Stomach (tissue), 19 donors: ENCODE measurements at places on chromosomes 3 and 15.

GRCh38 chr3:87900061-87900460 lies 158.7 kb downstream of the CGGBP1 start:
- DNase-seq = no peak

GRCh38 chr15:53759411-53759931 lies at the start of gene WDR72:
TSS of gene WDR72 (minus strand) at chr15:53759663. CDS start at chr15:53733149, 26,514 bp downstream.
- DNase-seq = peak; percentile 81

DNA sequence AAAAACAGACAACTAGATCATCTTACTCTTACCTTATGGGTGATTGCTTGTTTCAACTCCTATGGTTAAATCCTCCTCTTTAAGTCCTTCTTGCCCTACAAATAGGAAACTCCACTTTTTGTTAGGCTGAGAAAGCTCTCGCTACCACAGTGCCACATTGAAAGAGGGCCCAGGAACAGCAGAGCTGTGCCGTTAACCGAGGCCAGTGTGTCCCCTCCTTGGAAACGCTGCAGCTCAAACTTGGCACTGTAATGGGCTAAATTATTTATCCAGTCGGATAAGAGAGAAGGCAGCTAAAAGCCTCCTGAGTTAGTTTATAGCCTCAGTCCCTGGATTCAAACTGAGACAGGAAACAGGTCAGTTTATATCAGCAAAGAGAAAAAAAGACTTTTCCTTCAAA lies 46.1 kb downstream of the KBTBD12 start:
- DNase-seq = no peak

DNA sequence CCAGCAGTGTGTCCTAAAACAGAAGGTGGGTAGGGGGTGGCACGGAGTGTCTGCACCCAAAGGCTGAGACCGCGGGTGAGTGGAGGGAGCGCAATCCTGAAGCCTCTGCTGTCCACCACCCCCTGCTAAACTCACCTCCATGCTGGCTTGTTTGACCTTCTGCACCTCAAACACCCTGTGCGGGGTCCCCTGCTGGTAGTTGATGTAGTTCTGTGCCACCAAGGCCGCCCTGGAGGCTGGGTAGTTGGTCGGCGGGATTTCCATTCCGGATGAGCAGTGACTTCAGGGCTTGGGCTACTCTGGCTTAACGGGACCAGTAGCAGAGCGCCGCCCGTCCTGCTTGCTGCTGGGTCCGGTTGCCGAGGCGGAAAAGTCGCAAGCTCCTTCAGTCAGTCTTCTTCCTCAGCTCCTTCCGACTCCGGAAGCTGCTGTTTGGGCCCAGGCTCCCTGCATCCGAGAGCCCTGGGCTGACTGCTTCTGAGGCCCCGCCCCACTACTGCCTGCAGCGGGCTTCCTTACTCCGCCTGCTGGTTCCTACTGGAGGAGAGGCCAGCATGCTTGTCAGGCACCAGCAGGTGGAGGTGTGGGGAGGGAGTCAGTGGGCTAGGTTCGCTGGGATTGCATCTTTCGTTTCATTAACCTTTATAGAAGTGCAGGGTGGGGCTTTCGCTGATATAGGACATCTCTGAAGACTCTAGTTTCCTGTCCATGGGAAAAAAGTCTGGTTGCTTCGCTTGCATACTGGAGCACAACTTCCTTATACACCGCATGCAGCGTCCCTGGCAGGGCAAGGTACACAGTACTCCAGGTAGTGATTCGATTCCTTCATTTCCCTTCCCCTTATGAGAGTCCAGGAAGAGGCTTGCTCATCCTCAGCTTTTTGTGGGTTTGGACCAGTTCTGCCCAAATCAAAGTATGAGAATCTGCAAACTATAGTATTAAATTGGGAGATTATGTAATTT lies at the start of gene LXN:
Gene LXN, minus strand, starts transcription at position 434 of the 962 bp plus-strand sequence. Its CDS starts 170 bp downstream, at position 264.
- DNase-seq = peak; percentile 95

GRCh38 chr3:42505128-42505848 lies 2.8 kb downstream of the VIPR1 start:
- peak; percentile 17 for DNase-seq

DNA sequence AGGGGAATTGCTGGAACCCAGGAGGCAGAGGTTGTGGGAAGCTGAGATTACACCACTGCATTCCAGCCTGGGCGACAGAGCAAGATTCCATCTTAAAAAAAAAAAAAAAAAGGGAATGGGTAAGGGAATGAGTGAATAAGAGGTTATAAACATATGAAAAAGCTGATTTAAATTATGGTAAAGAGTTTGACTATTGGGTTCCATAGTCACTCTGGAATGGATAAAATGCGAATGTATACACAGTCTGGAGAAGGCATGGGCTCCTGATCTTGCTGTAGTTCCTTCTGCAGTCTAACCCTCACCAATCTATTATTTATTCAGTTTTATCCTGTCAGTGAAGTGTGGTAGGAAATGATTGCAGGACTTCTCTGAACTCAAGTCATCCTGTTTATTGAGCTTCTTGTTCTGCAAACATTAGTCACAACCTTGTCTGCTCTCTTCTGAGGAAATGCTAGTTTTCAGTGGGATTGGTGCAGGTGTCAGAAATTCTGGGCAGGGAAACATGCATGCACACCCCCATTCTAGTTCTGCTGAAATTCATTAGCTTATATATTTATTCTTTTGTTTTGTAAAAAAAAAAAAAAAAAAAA lies 190.9 kb upstream of the CFAP20DC start:
- no peak for DNase-seq

DNA sequence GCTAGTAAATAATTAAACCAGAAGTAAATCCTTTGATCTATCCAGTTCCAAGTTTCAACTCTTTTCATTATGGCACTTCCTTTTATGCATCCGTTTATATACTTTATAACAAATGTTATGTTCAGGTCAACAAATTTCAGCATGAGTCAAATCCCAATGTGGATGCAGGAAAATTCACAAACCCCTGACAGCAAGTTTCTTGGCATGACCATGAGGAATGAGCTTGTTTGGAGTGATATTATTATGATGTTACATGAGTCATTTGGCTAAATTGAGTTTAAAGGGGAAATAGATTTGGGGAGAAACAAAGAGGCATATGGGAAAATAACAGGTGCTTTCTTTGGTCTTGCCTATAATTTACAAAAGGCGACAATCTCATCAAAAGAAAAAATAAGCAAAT lies 32.1 kb upstream of the KCNMB2 start:
- no peak for DNase-seq

DNA sequence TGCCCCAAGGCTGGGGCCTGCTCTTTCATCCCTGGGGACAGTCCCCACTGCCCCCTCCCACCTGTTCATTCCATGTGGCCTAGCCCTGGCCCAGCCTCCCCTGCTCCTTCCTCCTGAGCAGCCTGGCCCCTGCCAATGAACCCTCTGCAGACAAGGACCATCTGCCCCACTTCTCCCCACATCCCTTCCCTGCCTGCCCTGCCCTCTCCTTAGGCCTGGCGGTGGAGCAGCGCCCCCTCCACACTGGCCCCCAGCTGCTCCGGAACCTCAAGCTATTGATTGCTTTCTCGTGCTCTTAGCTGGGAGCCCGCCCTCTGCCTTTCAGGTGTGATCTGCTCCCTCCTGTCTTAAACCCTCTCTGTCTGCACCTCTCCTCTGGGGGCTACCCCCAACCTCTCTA lies 8.0 kb downstream of the PLXNA1 start:
- DNase-seq = no peak

DNA sequence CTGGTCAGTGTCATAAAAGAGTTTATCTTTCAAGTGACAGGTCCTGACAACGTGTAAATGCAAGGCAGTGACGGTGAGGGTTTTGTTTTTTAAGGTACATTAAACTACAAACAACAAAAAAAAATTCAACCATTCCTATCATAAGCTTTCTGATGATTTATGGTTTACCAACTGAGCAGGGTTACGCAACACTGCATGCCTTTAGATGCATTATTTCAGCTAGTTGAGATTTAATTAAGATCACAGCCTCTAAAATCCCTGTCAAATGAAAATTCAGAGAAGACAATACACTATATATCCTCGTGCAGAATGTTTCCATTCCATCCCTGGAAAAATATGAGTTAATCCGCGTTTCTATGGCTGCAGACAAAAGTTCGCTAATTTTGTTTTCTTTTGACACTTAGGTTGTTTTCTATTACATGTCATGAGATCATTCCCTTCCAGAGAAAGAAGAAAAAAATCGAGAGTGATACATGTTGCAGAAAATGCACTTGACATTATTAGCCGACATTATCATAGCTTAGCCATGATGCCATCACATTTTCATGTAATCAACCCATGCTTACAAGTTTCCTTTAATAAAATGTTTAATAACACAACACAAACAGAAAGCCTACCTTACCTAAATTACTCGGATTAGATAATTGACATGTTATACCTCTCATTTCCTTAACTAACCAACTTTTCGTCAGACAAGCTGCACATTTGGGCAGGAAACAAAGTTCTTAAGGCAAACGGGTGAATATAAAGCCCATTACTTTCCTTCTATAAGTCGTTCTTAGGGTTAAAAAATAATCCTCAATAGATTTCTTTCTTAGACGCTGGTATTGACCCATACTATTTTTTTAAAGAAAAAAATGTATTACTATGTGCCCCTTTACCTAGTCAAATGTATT lies 521.2 kb downstream of the FOXP1 start:
- peak; percentile 41 for DNase-seq

DNA sequence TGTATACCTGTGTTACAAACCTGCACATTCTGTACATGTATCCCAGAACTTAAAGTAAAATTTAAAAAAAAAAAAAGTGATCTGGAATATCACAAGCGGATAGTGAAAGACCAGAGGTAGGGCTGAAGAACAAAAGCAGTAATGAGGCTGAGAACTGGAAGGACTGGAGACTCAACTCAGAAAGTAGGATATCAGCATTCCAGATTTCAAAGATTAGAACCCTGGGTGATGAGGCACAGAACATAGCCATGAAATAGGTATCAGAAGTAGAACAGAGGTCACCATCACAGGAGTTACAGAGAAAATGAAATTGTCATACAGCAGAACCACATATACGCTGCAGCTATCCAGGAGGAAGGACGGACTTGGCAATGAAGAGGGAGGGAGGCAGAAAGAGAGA lies 56.1 kb downstream of the ACAP2 start:
- DNase-seq = no peak

DNA sequence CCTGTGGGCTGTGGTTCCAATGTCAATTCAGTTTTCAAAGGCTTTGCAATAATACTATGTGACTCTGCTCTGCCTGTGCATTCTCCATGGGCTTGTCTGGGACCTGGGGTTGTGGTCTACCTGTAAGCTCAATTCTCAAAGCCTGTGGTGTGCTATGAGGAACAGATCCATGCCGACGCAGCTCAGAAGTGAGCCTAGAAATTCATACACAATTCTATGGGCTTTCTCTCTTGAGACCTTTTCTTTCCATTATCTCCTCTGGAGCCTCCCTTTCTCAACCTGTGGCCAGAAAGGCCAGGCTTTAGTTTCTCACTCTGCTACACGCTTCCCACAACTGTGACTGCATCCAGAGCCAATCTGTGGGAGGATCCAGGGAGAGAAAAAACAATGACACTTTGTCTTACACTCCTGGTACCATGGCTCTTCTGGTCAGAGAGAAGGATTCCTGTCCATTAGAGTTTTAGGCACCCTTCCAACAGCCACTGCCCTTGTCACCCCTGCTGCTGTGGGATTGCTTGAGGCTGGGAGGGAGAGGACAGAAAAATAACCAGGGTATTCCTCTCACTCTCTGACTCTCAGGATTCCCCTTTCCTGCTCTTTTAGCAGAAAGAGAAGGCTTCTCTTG lies 34.1 kb upstream of the KLF13 start:
- DNase-seq = no peak

- DNase-seq = peak; percentile 90
These were observed 13.5 kb downstream of the UBAP1L start for GRCh38 chr15:65101411-65101890.

- DNase-seq = no peak
These were observed 36.7 kb downstream of the PXYLP1 start for GRCh38 chr3:141268306-141268705.

DNA sequence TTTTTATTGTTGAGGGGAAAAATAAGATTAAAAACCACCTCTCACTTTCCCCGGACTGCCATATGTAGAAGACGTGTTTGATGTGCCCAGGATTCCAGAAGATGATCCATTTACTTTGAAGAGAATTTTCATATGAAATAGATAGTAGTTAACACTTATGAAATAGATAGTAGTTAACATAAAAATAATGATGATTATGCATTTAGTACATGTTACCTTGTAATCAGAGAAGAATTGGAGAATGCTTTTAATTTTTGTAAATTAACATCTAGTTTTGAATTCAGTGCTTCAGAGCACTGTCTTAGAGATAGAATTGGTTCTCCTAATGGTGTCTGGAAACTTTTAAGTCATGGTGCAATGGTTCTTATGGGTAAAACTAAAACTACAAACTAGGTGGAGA lies 46.1 kb upstream of the CRTC3 start:
- no peak for DNase-seq

DNA sequence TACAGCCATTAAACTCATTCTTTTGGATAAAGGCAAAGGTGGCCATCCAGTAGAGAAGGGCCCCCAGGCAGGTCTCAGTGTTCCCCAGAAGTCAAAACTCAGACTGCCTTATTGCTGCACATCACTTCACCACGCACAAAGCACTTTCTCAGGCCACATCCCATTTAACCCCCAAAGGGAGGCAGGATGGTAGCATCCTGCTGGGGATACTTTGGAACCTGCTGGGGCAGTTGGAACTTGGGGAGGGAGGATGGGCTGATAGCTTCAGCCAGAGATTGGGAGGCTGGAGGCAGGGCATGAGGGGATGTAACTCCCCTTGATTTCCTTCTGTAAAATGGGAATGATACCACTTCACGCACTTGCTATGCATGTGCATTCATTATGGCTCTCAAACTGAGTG lies 5.0 kb downstream of the ITPKA start:
- DNase-seq = no peak

- DNase-seq = no peak
These were observed 17.0 kb downstream of the MUC4 start for GRCh38 chr3:195794708-195795107.

- DNase-seq = no peak
These were observed 32.6 kb upstream of the IREB2 start for GRCh38 chr15:78405336-78405924.

GRCh38 chr15:32825219-32825618 lies 107.4 kb downstream of the GREM1 start:
- DNase-seq = no peak

- peak; percentile 54 for DNase-seq
These were observed 19.0 kb downstream of the FAM3D start for GRCh38 chr3:58647381-58648141.

GRCh38 chr3:155079468-155079745 lies 712 bp upstream of the MME start:
- DNase-seq = no peak

- DNase-seq = no peak
These were observed 8.5 kb downstream of the SEC61A1 start for GRCh38 chr3:128060473-128061381.

DNA sequence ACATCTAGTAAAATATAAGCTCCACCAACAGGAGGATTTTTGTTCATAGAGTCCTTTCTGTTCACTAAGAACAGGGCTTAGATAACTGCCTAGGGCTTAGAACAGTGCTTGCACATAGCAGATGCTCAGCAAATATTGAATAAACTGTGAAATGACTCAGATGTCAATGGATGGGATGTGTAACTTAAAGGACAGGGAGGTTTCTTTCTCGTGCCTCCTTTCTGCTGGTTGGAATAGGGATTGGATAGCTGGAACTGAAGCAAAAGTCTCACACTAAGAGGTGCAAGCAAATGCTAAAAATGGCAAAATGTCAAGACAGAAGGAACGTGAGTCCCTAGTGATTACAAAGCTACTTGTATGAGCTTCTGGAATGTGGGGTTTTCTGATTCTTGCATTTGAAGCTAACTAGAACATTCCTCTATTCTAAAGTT lies 392.8 kb upstream of the WNT5A start:
- no peak for DNase-seq

GRCh38 chr3:46266598-46266997 lies 24.3 kb downstream of the CCR3 start:
- no peak for DNase-seq

- no peak for DNase-seq
These were observed 6.2 kb downstream of the HMG20A start for GRCh38 chr15:77426871-77427270.

GRCh38 chr15:63264688-63265293 lies 12.6 kb upstream of the APH1B start:
- DNase-seq = no peak
